Stimulated activated CD4-positive, alpha-beta T cell treated with anti-CD3 and anti-CD28 coated beads, Interleukin-1b, Interleukin-23, amount 100 ng/mL, for 1 hour (primary cell): ENCODE measurements at places on chromosomes 2 and 18.
A peak's percentile ranks its signal among the peaks of the same experiment; 100 is the strongest.

DNA sequence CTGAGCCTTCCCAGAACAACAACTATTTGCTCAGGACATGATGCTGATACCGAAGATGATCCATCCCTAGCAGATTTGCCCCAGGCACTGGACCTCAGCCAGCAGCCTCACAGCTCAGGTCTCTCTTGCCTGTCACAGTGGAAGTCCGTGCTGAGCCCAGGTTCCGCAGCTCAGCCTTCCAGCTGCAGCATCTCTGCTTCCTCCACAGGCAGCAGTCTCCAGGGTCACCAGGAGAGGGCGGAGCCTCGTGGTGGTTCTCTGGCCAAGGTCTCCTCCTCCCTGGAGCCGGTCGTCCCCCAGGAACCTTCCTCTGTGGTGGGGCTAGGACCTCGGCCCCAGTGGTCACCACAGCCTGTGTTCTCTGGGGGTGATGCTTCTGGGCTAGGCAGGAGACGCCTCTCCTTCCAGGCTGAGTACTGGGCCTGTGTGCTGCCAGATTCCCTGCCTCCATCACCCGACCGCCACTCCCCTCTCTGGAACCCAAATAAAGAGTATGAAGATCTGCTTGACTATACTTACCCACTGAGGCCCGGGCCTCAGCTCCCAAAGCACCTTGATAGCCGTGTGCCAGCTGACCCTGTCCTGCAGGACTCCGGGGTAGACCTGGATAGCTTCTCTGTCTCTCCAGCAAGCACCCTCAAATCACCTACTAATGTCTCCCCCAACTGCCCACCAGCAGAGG, 15.4 kb downstream of the CEP68 start:
- DNase-seq, result no peak

GRCh38 chr2:239832490-239833268, 192.5 kb downstream of the NDUFA10 start:
- DNase-seq, result no peak

DNA sequence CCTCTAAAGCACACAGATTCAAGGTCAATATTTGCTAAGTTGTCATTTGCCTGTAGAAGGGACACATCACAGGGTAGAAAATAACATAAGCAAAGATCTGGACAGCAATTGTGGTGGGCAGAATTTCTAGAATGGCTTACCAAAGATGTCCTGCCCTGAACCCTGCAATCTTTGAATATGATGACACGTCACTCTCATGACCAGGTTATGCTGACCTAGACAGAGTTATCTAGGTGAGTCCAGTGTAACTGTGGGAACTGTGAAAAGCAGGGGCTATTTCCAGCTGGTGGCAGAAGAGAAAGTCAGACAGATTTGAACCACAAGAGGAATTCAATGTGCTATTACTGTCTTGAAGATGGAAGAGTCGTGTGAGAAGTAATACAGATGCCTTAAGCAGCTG, 112.3 kb upstream of the CNGA3 start:
- DNase-seq, result no peak

- no peak for DNase-seq
Observed at GRCh38 chr2:99552529-99552928, 62.7 kb upstream of the REV1 start.

GRCh38 chr2:58039170-58039611, 7.4 kb upstream of the VRK2 start:
- DNase-seq, result no peak

- DNase-seq, result no peak
Observed at GRCh38 chr2:167332358-167332757, 444.1 kb downstream of the XIRP2 start.

DNA sequence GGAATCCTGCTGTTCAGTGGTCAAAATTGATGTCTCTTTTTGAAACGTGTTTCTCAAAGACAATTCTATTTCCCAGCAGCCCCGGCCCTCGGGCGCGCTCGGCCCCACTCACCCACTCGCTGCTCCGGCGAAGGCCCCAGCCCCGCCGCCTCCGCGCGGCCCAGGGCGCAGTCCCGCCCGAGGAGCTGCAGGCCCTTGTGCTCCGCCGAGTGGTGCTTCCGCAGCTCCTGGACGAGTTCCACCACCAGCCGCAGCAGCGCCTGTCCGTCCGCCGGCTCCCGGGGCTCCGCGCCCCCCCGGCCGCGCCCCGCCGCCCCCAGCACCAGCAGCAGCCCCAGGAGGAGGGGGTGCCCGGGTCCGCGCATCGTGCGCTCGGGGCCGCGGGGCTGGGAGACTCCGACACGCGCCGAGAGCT, 413 bp downstream of the ALKAL2 start:
- DNase-seq, result no peak

GRCh38 chr2:37774976-37775907, 103.8 kb upstream of the CDC42EP3 start:
- no peak for DNase-seq

DNA sequence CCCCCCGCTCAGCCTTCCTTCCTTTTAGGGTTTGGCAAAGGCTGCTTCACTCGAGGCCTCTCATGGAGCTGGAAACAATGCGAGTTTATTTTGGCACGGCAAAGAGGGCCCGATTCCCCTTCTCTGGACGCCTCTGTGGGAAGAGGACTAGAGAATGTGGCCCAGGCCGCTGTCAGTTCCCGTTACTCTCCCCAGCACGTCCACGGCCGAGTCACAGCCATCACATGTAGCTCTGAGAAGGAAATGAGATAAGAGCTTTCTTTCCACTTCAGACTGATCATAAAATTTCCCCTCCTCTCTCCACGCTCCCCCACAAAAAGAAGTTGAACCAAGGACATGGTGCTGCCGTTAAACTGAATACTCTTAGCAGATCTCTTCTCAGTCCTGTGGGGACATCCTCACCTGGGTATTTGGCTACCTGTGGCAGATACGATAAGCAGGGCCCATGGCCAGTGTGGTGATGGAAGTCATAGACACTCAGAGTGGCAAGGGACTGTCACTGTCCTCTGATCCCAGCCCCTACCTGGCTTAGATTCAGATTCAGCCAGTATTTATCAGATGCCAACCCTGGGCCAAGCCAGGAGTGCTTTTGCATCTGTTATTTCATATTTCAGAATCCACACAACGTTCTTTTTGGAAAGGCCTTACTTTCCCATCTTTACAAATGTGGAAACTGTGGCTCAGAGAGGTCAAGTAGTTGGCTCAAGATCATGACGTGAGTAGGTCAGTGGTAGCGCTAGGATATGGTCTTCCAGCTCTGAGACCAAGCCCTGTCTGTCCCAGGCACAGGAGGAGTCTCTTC, 101.2 kb downstream of the MCFD2 start:
- DNase-seq, result no peak

DNA sequence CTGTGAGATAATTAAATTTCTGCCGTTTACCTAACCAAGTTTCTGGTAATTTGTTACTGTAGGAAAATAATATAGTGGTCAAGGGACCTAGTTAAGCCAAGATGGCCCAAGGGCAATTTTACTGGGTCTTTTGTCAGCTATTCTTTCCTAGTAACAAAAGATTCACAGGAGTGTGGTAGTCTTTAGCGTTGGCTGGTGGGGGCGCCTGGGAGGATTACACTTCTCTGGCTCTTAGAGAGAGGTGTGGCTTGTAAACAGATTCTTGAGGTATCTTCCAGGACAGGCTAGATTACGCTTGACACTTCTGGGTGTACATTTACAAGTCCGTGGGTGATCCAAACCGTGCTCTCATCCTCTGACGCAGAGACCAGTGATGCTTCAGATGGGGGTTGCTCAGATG, 3.3 kb upstream of the ACOXL start:
- no peak for DNase-seq

GRCh38 chr2:38033646-38034045, 42.3 kb downstream of the CYP1B1 start:
- no peak for DNase-seq

GRCh38 chr18:77197073-77197472, 52.6 kb upstream of the GALR1 start:
- DNase-seq, result no peak

DNA sequence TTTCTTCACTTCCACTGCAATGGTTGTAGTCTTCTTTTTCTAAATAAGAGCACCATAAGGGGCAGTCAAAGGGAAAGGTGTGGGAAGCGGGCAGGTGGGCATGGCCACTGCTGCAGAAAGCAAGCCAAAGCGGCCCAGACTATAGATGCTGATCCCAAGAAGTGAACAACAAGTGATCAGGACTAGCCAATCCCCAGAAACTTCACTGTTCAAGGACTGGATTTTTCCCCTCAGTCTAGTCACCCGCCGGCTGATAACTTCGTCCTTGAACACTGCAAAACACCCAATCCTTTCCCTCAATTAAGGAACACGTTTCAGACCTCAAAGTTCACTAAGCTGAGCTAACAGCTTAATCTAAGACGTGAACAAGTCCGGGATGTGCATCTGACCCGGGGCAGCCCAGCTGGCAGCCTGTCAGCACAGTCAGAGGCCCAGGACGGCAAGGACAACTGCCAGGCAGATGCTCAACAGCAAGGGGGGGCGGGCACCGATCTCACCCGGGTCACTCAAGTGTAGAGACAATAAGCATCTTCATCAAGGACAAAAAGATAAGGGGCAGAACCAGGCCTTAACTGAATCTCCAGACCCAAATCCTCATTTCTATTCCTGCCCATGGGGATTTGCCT, 59.8 kb downstream of the HDLBP start:
- no peak for DNase-seq

- DNase-seq, result no peak
Observed at GRCh38 chr2:36362291-36362690, 6.7 kb downstream of the CRIM1 start.

DNA sequence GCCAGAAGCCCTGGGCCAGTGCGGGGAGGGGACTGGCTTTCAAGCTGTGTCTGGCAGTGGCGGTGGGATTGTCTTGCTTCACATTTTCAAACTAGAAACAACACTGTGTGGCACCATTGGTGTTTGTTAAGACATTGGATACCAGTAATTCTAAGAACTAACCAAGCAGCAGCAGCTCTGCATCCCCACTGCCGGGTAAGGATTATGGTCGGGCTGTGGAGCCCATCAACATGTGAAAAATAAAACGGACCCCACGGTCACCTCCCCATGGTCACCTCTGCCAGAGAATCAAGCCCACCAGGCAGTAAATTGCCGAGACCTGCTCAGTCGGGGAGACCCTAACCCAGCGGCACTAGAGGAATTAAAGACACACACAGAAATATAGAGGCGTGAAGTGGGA, 65.3 kb downstream of the C18orf63 start:
- no peak for DNase-seq

GRCh38 chr2:114119862-114120261, 230.0 kb downstream of the ACTR3 start:
- DNase-seq, result no peak

DNA sequence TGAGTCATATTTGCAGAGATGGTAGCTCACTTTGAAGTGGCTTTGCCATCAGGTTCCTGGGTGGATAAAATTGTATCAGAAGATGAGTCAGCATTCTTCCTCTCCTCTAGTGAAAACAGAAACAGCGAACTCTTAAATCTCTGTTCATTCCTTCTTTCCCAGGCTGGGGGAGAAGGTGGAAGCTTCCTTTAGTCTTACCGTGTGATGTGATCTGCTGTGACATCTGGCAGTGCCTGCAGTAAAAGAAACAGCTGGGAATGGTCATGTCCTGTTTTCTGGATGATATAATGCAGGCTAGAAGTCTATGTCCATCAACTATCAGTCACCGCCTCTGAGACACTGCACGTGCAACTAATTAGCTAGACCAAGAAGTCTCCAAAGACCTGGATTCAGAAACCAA, 171.6 kb downstream of the VAPA start:
- DNase-seq, result no peak

GRCh38 chr2:41141146-41141791, 689.4 kb upstream of the SLC8A1 start:
- no peak for DNase-seq

- no peak for DNase-seq
Observed at GRCh38 chr2:16012626-16013358, 72.4 kb downstream of the MYCN start.

- DNase-seq, result no peak
Observed at GRCh38 chr2:205494537-205495235, 187.6 kb upstream of the NRP2 start.

DNA sequence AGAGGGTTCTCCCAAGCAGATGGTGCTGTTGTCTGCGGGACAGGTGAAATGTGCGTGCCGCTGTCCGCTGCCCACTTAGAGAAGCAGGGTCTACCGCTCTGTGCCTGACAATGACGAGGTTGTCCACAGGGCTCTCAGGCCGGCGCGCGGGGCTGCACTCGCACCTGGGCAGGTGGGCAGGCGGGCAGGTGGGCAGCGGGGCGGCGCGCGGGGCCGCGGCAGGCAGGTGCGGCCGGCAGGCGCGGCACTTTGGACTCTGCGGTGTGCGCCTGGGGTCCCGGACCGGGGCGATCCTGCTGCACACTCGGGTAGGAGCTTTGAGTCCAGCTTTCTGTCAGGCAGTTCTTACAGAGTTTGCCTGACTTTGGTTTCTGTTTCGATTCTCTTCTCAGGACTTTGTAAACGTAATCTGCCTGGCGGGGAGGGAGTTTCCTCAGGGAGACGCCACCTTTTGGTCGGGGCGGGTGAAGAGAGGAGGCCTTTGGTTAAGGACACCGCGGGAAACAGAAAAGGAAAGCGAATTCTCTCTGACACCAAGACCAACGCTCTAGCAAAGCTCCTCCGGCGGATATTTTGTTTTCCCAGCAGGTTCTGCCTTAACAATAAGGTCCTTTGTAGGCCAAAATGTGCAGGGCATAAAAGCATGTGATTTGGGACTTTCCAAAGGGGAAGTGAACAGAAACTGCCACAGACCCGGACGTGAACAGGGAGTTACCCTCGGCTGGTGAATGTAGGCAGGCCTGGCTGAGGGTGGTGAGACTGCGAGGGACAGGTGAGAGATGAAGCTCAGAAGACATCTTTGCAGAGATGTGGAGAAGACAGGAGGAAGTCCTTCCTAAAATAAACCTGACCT, at the start of gene IFIH1:
Gene IFIH1, minus strand, starts transcription at position 357 of the 853 bp plus-strand sequence. CDS start 377 bp downstream, outside the sequence.
- DNase-seq, result peak; percentile 45

- DNase-seq, result no peak
Observed at GRCh38 chr2:60411295-60411694, 142.2 kb downstream of the BCL11A start.

- no peak for DNase-seq
Observed at GRCh38 chr2:24317491-24317920, 42.8 kb downstream of the ITSN2 start.

DNA sequence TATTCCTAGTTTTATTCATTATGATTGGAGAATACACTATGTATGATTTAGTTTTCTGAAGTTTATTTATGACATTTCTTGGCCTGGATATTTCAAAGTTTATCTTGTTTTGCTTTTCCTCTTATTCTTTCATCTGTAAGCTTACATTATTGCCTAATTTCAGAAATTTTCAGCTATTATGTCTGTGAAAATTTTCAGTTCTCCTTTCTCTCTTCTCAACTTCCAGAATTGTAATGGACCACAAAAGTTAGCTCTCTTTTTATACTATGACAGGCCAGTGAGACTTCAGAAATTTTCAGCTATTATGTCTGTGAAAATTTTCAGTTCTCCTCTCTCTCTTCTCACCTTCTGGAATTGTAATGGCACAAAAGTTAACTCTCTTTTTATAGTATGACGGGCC, 97.2 kb upstream of the SCN7A start:
- no peak for DNase-seq

GRCh38 chr2:132715386-132716351, 45.7 kb upstream of the LYPD1 start:
- no peak for DNase-seq
